ENCODE measurements at places on chromosomes 11 and 22. TPM values are rescaled to one million over a fixed set of nuclear protein-coding genes. Genes with fewer than 3 reads are reported as not detected.

DNA sequence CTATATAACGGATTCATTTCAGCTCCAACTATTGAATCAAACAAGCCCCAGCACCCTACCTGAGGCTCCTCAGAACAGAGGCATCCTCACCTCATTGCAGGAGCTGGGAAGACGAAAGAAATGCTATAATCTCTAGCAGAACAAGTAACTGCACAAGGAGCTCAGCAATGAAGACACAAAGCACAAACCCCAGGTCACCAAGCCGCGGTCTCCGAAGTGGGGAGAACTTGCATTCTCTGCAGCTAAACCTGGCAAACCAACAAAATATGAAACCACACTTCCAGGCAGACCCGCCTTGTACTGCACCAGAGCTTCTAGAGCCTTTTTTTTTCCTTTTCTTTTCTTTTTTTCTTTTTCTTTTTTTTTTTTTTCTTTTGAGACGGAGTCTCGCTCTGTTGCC lies 21.8 kb upstream of the CD5 start:
- no peak for DNase-seq

GRCh38 chr11:73225851-73226250 lies 7.8 kb downstream of the P2RY2 start:
- peak; percentile 5 for DNase-seq

GRCh38 chr11:130476200-130476921 lies 27.9 kb downstream of the ADAMTS15 start:
- no peak for DNase-seq

DNA sequence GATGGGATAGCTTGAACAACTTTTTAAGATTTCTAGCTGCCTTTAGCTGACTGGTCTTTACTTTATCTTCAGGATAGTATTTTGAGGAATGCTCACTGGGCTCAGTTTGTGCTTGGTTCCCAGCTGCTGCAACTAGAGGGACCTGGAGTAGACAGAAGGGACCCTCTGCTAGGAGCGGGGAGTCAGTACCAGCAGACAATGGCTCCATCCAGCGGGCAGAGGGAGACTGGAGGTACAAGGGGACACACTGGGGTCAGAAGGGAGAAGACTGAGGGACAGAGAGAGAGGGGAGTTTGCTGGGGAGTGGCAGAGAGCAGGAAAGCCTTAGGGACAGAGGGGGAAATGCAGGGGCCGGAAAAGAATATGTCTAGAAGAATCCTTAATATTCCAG lies 22.0 kb upstream of the ACER3 start:
- no peak for DNase-seq

Gene ANKK1
- 0.39 TPM for total RNA-seq

- DNase-seq = no peak
Measured at GRCh38 chr11:2135648-2136201, 3.5 kb downstream of the IGF2 start.

DNA sequence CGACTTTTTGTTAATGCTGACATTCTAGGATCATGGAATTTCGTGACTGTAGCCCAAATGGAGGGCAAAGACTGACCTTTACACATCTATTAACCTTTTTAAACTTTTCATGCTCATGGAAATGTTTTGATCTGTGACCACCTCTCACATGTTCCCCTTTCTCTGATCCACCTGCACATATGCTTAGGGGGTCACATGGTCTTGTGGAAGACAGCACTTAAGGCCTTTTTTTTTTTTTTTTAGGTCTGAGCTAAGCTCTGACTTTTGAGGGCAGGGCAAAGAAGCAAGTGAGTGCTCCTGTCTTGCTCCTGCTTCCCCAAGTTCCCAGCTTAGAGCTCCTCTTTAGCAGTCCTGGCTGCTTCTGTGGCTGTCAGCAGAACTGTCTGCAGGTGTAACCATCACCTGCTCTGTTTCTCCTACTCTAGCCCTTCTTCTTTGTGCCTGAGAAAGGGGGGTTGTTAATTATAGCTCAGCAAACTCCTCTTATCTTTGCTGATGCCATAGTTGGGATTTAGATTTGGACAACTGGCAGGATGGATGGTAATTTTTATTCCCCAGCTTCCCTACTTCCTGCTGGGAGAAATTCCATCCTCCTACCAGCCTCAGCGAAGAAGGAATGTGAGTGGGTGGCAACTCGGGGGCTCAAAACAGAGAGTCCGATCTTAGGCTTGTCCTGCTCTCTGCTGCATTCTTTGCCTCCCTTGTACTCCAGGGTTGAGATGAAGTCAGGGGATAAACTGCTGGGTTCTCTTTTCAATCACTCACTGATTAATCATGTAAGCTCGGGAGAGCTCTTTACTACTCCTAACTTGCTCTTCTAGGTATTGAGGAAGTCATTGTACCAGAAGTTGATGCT lies 64.4 kb downstream of the GRAMD1B start:
- DNase-seq = no peak

DNA sequence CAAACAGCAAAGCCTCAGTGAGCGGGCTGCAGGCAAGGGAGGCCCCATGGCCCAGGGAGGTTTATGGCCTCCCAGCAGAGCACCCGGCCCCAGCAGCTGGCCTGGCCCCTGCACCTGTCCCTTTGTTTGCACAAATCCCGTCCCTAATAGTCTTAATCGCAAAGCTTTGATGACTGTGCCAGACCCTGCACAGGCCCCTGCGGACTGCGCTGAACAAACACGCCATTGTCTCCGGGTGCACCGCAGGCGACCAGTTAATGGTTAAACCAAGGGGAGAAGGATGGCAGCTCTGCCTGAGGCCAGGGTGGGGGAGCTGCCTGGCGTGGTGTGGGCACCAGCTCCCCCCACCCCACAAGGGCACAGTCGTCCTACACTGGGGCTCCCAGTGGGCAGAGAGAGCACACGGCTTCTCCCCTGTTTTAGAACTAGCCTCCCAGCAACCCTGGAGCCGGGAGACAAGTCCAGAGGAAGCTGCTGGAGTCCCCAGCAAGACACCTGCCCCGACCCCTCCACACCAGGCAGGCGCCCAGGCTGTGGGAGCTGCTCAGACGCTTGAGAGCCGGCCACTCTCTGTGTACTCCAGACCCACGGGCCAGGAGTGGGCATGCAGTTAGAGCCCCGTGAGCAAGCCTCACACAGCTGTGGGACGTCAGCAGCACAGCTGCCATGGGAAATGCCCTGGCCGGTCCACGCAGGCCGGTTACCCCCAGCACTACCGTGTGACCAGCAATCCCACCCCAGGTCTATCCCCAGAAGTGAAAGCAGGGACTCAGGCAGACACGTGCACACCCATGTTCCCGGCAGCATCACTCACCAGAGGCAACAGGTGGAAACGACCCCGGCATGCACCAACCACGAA lies 39.7 kb upstream of the TH start:
- DNase-seq = peak; percentile 71

- DNase-seq = no peak
Measured at GRCh38 chr11:94185416-94186084, 56.9 kb downstream of the PANX1 start.

Gene PDE3B
- total RNA-seq = 20.8 TPM

- no peak for DNase-seq
Measured at GRCh38 chr22:31840585-31840984, 86.8 kb downstream of the DEPDC5 start.

GRCh38 chr22:48337957-48338792 lies 1489.5 kb downstream of the BRD1 start:
- DNase-seq = no peak

Gene ALX4
- not detected for total RNA-seq

Measured in left lung (tissue), 14 donors.